Astrocyte (in vitro differentiated cells and primary cell): ENCODE measurements at places on chromosomes 5 and 9. TPM values are rescaled to one million over a fixed set of nuclear protein-coding genes. Genes with fewer than 3 reads are reported as not detected.

Gene PLEKHG4B
- total RNA-seq: 6.1 and 8.1 TPM in 2 replicates

Gene PCDHA6
- 2.7 TPM in 2 replicates for total RNA-seq

Gene TMC1
- 0.10 TPM in 1 of 2 replicates, not detected in the other for total RNA-seq

Gene CAAP1
- total RNA-seq: 16.3 and 16.7 TPM in 2 replicates

Gene INSL4
- 0.11 TPM in 1 of 2 replicates, not detected in the other for total RNA-seq
